CD8-positive, alpha-beta memory T cell (primary cell): ENCODE measurements at places on chromosomes 7 and 10. TPM values are rescaled to one million over a fixed set of nuclear protein-coding genes. Genes with fewer than 3 reads are reported as not detected.
A peak's percentile ranks its signal among the peaks of the same experiment; 100 is the strongest.

AKR1D1 gene
- total RNA-seq: not detected

DNA sequence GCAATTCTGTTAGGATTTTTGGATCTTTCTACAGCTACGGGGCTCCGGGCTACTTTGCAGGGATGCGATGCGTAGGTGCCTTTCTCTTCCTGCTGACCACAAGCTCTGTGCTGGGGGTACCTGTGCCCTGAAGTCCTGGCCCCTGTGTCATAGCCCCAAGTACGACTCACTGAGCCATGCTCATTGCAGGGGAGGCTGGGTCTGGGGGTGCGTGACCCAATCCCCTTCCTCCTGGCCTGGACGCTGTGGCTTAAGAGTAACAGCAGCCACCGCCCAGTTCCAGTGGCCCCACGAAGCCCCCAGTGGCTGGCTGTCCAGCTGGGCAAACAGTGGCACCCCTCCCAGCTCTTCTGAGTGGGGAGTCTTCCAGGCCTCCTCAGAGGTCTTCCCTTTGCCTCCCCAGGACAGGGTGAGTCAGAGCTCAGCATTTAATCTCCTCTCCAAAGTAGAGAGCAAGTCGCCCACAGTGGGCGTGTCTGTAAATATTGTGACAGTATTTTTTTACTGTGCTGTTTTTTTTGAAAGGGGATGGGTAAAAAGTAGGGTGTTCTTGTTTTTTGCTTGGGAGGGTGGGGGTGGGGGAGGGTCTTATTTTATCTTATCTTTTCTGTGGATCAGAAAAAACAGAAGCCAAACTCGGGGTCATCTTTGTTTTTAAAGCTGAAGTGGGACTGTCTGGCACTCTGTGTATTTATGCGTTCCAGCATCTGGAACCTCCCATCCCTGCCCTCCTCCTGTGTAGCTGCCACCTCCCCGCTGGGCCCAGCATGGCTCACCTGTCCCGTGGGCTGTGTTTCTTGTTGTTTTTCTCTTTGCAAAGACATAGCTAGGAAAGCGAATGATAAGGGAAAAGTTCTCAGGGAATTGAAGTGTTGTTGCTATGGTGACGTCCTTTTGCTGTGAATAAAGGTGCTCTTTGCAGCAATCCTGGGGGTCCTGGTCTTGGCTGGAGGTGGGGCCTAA, 8.2 kb downstream of the LFNG start:
- peaks cover 84% of the 10 kb centered on the region for H3K4me1 ChIP-seq
- no peak for DNase-seq
- H3K27me3 ChIP-seq: no peaks in the 10 kb centered on the region
- peak overlapping the region; percentile 38 for H3K27ac ChIP-seq
- H3K36me3 ChIP-seq: peaks cover 15% of the 10 kb centered on the region
- peak overlapping the region; percentile 25 for H3K4me3 ChIP-seq

DNA sequence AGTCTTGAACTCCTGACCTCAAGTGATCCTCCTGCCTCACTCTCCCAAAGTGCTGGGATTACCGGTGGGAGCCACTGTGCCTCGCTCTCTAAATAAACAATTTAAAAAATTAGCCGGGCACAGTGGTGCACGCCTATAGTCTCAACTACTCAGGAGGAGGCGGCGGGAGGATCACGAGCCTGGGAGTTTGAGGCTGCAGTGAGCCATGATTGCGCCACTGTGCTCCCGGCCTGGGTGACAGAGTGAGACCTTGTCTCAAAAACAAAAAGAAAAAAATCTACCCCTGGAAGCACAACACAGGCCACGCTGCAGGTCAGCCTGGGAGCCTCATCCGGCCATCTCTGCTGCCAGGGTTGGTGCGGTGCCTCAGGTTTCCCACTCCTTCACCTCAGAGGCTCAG, 3.8 kb upstream of the EIF3B start:
- no peaks in the 10 kb centered on the region for H3K27me3 ChIP-seq
- peaks cover 11% of the 10 kb centered on the region for H3K4me1 ChIP-seq
- H3K4me3 ChIP-seq: no peak overlapping the region

CUTC gene
- total RNA-seq: 26.7 TPM

DNA sequence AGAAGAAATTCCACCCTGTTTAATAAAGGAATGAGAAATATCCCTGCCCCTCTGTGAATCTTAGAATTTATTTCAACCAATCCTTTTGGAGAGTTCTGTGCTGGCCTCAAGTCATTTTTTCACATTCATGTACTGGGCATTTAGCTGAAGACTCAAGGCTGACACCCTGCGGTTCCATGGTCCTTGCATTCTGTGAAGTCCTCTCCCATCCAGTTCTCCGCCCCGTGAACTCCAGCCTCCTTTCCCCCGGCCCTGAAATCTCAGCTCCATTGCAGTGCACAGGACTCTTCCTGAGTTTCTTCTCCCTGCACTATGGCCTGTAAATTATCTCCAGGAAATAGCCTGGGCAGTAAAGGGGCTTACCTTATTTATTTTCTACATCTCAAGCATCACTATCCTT, 183.0 kb upstream of the KCND2 start:
- H3K27me3 ChIP-seq: no peaks in the 10 kb centered on the region
- no peaks in the 10 kb centered on the region for H3K4me1 ChIP-seq
- H3K4me3 ChIP-seq: no peak overlapping the region
- H3K36me3 ChIP-seq: no peaks in the 10 kb centered on the region

DNA sequence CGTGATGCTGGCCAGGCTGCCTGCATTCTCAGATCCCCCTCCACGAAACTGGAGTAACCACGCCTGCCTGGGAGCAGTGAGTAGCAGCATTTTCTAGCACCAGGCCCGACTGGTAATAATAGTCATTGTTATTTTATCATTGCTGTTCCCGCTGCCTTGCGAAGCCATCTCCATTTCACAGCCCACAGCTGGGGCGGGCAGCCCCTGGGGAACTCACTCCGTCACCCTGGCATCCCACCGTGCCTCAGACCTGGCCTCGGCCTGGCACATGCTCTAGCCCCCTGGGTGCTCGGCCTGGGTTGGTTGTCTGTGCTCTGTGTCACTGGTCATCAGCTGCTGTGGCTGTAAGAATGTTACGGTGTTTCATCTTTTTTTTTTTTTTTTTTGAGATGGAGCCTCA, 57.7 kb upstream of the SH2B2 start:
- peaks cover 10% of the 10 kb centered on the region for H3K36me3 ChIP-seq
- no peak overlapping the region for H3K4me3 ChIP-seq
- no peaks in the 10 kb centered on the region for H3K27me3 ChIP-seq
- no peak overlapping the region for H3K27ac ChIP-seq
- no peak for DNase-seq

DNA sequence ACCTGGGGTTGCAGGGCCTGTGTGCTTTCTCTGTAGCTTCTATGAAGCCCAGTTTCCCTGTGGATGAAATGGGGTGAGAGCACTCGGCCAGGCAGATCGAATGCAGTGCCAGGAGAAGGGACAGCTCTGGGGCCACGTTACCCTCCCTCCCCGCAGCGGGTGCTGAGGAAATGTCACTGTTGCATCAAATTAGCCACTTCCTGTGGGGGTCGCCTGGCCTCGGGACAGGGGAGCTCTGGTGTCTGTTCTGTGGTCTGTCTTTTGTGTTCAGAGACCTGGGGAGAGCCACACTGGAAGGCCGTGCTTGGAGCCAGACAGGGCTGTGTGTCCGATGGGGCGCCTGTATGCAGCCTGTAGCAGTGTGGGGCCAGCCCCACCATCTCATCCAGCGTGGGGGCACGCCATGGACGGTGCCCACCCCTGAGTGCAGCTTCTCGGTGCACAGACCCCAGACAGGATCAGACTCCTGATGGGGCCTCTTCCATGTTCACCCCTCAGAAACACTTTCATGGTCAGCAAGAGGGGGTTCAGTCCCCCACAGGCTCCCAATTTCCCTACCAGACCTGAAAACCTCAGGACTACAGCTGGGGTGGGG, 13.6 kb downstream of the TTYH3 start:
- H3K27ac ChIP-seq: no peak overlapping the region
- H3K36me3 ChIP-seq: no peaks in the 10 kb centered on the region
- H3K27me3 ChIP-seq: no peaks in the 10 kb centered on the region
- peaks cover 15% of the 10 kb centered on the region for H3K4me1 ChIP-seq
- peak overlapping the region; percentile 53 for H3K4me3 ChIP-seq

DNA sequence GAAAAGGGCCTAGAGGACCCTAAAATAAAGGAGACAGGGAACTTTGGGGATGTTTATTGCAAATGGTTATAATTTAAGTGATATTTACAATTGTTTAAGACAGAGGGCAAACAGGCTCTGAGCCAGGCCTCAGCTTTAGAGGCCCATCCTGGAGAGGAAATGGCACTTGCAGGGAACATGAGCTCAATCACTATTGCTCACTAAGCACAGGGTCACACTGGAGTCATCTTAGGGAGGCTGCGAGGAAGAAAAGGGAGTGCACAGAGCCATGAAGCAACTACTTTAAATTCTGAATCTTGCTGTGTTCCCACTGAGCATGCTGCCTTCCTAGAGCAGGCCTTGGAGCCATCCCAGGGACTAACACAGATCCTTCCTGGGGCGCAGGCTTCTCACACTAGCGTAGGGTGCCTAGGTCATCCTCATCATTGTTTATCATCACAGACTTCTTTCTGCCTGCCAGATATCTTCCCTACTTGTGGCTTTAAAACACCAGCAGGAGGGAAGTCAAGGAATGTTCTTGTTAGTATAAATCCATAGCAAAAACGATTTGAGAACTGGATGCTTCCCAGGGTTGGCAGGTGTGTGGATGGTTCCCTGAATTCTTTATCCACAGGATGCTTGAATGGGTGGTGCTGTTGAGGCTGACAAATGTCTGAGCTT, 12.7 kb upstream of the DNAJB12 start:
- no peaks in the 10 kb centered on the region for H3K27me3 ChIP-seq
- no peak overlapping the region for H3K27ac ChIP-seq
- H3K4me3 ChIP-seq: no peak overlapping the region
- no peak for DNase-seq
- peaks cover 16% of the 10 kb centered on the region for H3K4me1 ChIP-seq

GRCh38 chr7:149150981-149151380, 3.7 kb downstream of the ZNF398 start:
- peaks cover 7% of the 10 kb centered on the region for H3K4me1 ChIP-seq
- peaks cover 13% of the 10 kb centered on the region for H3K36me3 ChIP-seq
- H3K27me3 ChIP-seq: no peaks in the 10 kb centered on the region

GRCh38 chr10:119286983-119287633, 79.7 kb downstream of the GRK5 start:
- no peaks in the 10 kb centered on the region for H3K36me3 ChIP-seq
- H3K27ac ChIP-seq: no peak overlapping the region

DNA sequence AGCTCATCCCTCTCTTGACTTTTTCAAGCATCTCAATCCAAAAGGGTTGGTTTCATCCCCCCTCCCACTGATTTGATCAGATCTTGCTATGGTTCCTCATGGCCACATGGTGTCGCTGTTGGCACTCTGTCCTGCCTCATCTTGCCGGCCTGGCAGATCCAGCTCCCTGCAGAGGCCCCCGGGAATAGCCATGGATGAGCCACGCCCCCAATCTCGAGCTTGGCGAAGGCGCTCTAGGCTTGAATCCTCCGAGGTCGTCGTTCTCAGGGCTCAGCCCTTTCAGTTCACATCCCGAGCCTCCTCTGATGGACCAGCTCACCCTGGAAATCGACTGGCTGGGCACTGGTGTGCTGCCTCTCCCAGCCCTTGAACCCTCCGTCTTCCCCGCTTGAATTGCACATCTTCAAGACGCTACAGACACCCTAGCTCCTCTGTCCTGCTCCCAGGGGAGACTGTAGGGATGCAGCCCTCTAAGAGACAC, 628.7 kb downstream of the TYW1 start:
- no peaks in the 10 kb centered on the region for H3K27me3 ChIP-seq
- no peaks in the 10 kb centered on the region for H3K4me1 ChIP-seq
- no peak for DNase-seq
- no peak overlapping the region for H3K27ac ChIP-seq

SEMA4G gene
- 0.49 TPM for total RNA-seq

DNA sequence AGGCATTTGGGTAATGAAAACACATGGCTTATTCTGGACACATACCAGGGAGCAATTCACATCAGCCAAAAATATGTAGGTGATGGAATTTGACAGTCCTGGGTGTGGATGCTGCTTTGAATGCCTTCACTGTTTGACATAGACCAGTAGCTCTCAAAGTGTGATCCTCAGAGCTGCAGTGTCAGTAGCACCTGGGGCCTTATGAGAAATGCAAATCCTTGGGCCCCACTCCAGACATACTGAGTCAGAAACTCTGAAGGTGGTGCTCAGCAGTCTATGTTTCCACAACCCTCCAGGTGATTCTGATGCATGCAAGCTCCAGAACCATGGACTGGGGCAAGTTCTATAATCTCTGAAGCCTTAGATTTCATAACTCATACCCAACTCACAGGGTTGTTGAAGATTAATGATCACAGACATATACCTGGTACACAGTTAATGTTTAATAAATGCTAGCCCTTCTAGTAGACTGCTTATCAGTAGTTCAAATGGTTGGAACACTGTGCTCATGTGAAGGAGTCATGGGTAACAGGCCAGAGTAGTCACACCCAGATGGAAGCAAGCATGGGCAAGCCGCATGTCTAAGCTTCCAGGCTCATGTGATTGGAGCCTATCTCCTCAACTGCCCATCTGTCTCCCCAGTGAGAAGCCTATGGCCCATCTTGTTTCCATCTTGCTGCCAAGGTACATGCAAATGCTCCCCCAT, 715.7 kb downstream of the GRID1 start:
- no peaks in the 10 kb centered on the region for H3K36me3 ChIP-seq
- H3K27me3 ChIP-seq: no peaks in the 10 kb centered on the region
- no peak overlapping the region for H3K4me3 ChIP-seq
- no peaks in the 10 kb centered on the region for H3K4me1 ChIP-seq
- no peak overlapping the region for H3K27ac ChIP-seq

DNA sequence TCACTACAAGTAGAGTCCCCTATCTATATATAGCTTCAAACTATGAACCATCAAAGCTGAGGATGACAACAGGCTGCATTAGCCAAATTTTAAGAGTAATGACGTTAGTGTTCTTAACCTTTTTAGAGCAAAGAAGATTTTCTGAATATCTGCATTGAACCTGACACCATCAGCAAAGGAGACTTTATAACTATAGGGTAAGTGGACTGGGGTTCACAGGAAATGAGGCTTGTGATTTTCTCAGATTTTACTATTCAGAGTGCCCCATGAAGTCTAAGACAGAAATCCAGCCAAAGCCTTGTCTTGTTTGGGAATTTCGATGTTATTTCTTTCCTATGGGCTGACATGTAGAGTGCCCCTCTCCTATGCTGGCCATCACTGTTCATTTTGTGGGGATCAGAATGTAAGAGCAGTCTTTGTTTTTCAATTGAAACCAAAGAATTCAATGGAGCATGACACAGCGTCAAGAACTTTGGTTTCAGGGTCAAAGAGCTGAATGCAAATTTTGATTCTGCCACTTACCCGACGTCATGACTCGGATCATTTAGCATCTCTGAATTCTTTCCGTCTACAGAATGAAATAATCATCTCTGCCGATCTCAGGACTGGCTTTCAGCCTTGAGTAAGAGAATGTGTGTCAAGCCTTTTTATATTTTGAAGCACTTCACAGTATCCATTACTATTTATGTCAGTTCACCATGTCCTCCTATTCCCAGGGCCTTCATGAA, 52.7 kb downstream of the DENND11 start:
- no peak overlapping the region for H3K27ac ChIP-seq
- no peaks in the 10 kb centered on the region for H3K4me1 ChIP-seq
- no peak overlapping the region for H3K4me3 ChIP-seq
- no peaks in the 10 kb centered on the region for H3K27me3 ChIP-seq
- H3K36me3 ChIP-seq: no peaks in the 10 kb centered on the region

- H3K4me1 ChIP-seq: no peaks in the 10 kb centered on the region
- H3K27ac ChIP-seq: no peak overlapping the region
- no peaks in the 10 kb centered on the region for H3K27me3 ChIP-seq
- no peak overlapping the region for H3K4me3 ChIP-seq
Observed at GRCh38 chr10:8873310-8873709, 818.8 kb downstream of the GATA3 start.

- no peaks in the 10 kb centered on the region for H3K27me3 ChIP-seq
- no peak for DNase-seq
- no peaks in the 10 kb centered on the region for H3K36me3 ChIP-seq
- H3K4me3 ChIP-seq: no peak overlapping the region
- no peaks in the 10 kb centered on the region for H3K4me1 ChIP-seq
- no peak overlapping the region for H3K27ac ChIP-seq
Observed at GRCh38 chr7:3312583-3312982, 11.5 kb downstream of the SDK1 start.
